ENCODE measurements at places on chromosomes 1 and 21.

DNA sequence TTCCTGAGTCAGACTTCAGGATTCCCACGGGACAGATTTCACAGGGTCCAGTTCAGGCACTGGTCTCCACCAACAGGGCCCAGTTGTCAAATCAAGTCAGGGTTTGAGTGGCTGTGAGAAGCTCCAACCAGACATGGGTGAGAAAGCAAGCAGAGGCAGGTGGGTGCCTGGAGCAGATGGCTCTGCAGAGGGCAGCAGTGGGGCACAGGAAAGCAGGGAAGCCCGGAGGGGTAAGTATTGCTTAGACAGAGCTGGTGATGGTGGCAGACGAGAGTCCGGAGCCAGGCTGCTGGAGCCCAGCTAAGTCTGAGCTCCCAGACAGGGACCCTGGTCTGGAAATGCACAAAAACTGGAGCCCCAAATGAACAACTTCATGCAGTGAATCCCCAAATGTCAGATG, 40.4 kb downstream of the RIMS3 start:
- no peak for DNase-seq

DNA sequence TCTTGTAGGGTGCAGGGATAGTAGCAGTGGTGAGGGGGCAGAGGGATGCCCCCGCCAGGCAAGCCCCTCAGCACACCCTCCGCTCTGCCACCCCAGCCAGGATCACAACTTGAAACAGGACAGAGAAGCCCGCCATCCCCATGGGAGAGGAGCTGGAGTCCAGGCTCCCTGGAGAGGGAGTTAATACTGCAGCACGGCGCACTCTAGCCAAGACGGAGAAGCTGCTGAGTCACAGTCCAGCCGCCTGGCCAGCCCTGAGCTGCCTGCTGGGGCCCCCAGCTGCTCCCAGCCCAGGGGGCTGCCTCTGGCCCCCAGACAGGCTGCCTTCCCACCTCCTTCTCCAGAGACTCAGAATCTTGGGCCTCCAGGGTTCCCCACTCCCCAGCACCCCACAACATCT, 87.2 kb downstream of the SYT2 start:
- no peak for DNase-seq

GRCh38 chr1:226763905-226764264, 24.8 kb upstream of the ITPKB start:
- DNase-seq, result no peak

DNA sequence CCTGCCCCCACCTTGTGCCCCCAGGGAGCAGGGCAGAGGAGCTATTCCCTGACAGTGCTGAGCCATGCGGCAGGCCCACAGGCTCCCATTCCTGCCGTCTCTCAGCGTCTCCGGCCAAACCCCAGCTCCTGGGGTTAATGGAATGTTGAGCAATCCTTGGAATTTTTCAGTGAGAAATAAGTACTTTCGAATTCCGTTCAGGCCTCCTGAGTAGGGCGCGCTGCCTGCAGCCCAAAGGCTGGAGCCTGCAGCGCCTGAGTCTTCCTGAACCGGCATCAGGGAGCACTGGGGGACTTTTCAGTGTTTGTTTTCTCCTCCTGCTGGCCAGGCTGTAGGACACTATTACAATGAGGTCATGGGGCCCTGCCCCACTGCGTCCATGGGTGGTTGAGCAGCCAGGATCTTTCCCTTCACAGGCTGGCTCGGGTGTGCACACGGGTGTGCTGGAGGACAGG, 33.3 kb upstream of the CSF1 start:
- no peak for DNase-seq

- no peak for DNase-seq
Measured at GRCh38 chr1:149963358-149963757, 26.7 kb upstream of the MTMR11 start.

- no peak for DNase-seq
Measured at GRCh38 chr1:177784936-177785335, 184.9 kb downstream of the SEC16B start.

GRCh38 chr1:222996310-222996975, 146.6 kb downstream of the TLR5 start:
- DNase-seq, result no peak

DNA sequence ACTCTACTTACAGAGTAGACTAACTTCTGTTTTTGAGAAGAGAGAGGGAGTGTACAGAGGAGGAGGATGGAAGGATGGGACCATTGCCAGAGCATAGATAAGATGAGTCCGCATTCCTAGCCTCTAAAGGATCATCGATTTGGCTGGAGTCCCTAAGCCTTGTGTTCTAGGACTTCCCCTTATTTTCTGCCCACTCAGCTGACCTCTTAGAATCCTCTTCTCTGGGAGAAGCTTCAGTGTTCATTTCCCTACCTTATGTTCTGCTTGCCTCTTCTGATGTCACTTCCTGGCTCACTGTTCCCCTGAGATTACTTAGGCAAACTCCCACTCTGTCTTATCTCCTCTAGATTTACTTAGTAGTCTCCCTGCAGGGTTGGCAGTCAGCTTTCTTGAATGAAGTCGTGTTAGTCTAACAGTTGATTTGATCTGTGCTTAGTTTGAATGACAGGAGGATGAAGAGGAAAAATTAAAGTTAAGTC, 156.7 kb downstream of the SYT2 start:
- DNase-seq, result no peak

GRCh38 chr1:7430691-7431090, 340.4 kb upstream of the VAMP3 start:
- DNase-seq, result no peak

- no peak for DNase-seq
Measured at GRCh38 chr1:40664791-40665190, 691 bp downstream of the RIMS3 start.

DNA sequence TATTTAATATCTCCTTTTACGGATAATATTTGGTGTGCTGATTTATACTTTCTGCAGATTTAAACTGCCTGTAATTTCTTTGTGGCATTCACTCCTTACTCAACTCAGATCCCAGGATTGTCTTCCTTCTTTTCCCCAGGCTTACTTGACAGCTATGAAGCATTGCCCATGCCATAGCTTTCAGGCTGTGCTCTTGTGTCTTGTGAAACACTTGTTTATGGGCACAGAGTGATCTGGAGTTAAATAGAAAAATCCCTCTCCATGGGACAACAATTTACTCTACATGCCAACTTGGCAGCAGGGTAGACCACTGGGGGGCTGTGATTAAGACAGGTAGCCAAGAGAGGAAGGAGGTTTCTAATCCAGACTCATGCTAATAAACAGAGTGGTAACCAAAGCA, 57.4 kb downstream of the PPP1R12B start:
- DNase-seq, result no peak

- DNase-seq, result no peak
Measured at GRCh38 chr21:34713621-34714020, 44.8 kb downstream of the CLIC6 start.

- DNase-seq, result no peak
Measured at GRCh38 chr1:87980494-87980893, 651.8 kb downstream of the LMO4 start.

DNA sequence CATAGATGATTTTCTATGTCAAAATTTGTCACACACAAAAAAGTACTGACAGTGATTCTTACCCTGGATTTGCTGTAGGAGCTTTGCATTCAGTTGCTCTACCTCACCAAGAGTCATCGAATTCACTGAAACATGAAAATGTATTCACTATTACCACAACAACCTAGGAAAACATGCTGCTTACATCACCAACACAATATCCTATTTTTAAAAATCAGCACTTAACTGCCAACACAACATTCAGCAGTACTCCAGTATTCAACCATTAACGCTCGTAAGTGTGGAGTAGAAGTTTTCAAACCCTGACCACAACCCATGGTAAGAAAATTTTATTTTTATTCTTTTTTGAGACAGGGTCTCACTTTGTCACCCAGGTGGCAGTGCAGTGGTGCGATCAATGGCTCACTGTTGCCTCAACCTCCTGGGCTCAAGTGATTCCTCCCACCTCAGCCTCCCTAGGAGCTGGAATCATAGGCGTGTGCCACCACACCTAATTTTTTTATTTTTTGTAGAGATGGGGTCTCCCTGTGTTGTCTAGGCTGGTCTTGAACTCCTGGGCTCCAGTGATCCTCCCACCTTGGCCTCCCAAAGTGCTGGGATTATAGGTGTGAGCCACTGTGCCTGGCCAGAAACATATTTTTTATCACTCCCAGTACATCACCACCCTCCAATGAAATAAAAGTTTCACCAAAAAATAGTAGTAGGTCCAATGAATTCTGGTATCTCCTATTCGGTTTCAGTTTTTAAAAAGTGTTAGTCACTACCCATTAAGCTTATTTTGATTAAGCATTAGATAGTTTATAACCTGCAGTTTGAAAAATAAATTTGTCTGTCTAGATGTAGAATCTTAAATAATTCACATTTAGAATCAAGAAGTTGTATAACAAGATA, 23.8 kb downstream of the C21orf91 start:
- no peak for DNase-seq

- no peak for DNase-seq
Measured at GRCh38 chr1:68449901-68450300, at the start of gene RPE65. Gene RPE65 (minus strand): TSS chr1:68449954. CDS start chr1:68449905, 49 bp downstream.

DNA sequence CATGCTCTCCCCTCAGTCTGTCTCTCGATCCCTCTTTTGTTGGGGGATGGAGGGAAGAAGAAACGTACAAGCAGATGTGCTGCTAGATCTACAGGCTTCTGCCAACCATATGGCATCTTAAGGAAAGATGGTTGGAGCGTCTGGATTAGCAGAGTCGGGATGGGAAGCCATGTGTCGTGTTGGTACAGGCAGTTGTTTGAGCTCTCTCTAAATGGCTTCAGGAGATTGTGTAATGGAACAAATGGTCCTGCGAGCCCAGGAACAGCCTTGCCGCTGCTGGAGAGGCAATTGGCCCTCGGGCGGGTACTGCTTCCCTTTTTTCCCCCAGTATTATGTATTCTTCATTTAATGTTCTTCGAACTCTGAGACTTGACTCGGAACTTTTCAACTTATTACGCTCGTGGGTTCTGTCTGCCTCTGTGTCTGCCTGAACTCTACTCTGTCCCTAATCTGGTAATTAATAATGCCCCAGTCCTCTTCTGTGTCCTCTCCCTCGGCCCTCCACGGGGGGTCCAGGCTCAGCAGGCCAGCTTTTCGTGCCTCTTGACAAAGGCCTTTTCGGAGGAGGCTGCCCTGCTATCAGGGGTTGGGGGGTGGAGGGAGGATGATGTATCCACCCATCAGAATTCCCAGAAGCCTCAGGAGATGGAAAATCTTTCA, 215.3 kb downstream of the SDCCAG8 start:
- DNase-seq, result no peak

DNA sequence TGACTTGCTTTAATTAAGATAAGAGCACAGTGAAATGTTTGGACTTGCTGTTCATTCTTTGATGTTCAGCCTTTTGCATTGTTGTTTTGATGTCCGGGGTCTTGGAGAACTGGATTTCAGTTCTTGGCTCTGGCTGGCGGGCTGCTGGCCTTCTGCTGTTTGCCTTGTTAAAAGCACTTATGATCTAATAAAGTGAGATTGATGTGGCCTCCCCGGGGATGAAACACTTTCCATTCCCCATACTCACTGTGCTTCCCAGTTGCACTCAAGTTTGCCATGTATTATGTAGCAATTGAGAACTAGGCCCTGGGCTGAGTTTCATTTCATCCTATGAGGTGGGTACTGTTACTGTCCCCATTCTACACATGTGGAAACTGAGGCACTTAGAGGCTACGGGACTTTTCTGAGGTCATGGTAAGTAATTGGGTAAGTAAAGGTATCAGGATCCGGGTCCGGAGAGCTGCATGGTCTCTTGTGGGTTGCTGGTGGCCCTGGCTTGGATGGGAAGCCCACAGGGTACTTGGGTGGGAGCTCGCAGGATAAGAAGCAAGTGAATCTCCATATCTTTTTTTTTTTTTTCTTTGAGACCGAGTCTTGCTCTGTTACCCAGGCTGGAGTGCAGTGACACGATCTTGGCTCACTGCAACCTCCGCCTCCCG, 127.7 kb upstream of the ZBTB40 start:
- DNase-seq, result no peak

DNA sequence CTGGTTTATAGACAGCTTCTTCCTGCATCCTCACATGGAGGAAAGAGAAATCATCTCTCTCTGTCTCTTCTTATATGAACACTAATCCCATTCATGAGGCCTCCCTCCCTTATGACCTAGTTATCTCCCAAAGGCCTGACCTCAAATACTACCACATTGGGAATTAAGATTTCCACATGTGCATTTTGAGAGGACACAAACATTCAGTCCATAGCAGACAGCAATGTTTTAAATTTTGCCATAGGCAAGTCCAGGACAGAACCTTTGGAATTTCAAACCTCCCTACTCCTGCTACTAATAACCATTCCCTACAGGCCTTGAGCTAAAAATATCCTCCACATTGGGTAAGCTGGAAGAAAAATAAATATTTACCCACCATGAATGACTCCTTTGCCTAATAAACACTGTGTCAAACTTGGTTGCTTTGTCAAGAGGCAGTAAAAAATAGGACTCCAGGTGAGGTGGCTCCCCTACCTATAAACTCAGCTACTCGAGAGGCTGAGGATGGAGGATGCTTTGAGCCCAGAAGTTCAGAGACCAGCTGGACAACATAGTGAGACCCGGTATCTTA, 113.7 kb downstream of the ZNF281 start:
- DNase-seq, result no peak

DNA sequence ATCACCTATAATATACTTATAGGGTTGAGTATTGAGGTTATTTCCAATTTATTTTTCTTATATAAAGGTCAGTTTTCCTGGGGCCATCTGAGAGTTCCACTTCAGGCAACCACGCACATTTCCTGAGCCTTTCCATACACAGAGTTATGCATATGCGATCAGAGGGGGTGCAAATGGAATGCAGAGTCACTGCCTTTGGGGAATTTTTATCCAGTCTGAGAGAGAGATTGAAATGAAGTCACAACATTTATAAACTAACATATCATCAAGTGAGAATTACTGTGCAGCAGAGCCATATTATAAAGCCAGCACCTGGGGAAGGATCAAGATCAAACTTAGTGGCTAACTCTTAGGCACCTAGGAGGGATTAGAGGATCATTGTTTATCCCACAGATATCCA, 299.9 kb upstream of the PLXNA2 start:
- no peak for DNase-seq

DNA sequence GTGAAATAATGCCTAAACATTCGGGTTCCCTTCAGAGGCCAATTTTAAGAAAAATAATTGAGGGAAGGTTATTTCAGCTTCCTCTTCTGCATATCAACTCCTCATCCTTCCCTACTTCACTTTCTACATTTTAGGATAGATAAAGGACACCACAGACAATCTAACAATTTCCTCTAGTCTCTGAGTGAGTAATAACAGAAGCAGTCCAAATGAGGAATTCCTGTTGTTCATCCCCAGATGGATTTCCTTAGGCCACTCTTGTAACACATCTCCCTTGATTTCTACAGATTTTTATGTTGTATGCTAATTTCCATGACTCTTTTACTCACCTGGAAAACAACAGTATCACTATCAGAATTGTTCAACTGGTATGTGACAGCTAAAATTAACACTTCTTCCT, 87.7 kb upstream of the LYPLAL1 start:
- DNase-seq, result no peak

GRCh38 chr1:240611619-240612480, at the start of gene GREM2:
Gene GREM2 (minus strand): TSS chr1:240612155. CDS start chr1:240493475, 118,680 bp downstream.
- no peak for DNase-seq

- DNase-seq, result no peak
Measured at GRCh38 chr1:183652107-183652506, 1.0 kb downstream of the APOBEC4 start.

- DNase-seq, result no peak
Measured at GRCh38 chr21:21111309-21111920, 113.2 kb downstream of the NCAM2 start.

GRCh38 chr1:171379846-171380245, 65.9 kb downstream of the FMO4 start:
- DNase-seq, result no peak

- DNase-seq, result no peak
Measured at GRCh38 chr21:36247316-36248010, 72.5 kb upstream of the MORC3 start.

- DNase-seq, result no peak
Measured at GRCh38 chr1:14786109-14786675, 187.7 kb downstream of the KAZN start.
